ENCODE measurements at places on chromosomes 2 and 18.
A peak's percentile ranks its signal among the peaks of the same experiment; 100 is the strongest.

DNA sequence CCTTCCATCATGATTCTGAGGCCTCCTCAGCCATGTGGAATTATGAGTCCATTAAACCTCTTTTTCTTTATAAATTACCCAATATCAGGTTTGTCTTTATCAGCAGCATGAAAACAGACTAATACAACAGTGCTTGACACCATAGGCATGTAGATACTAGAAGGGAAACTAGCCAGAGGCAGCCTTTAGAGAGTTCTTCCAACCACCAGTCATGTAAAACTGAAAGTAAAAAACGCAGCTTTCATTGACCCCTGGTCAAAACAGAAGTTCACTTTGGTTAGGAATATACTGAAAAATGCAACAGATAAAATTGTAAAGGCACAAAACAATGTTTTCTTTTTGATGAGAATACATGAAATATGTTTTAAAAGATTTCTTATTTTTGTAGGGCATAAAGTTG, 122.8 kb upstream of the L3MBTL4 start:
- DNase-seq, result peak; percentile 5

DNA sequence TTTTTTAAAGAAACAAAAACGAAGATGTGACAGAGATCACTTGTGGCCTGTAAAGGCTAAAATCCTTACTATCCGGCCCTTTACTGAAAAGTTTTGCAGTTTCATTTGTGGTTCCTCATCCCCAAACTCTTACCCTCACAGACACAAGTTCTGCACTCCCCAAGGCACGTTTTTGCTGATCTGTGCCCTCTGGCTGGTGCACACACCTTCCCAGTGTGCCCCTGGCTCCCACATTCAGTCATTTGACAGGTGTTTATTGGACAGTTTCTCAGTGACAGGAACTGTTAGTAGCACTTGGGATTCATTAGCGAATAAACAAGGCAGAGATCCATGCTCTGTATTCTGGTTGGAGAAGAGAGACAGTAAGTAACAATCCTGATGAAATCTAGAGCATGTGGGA, 22.8 kb downstream of the ZAP70 start:
- DNase-seq, result no peak

- peak; percentile 94 for DNase-seq
Observed at GRCh38 chr2:120231974-120232635, 8.9 kb upstream of the TMEM185B start.

GRCh38 chr2:131104487-131105155, 515 bp upstream of the PLEKHB2 start:
- peak; percentile 92 for DNase-seq

DNA sequence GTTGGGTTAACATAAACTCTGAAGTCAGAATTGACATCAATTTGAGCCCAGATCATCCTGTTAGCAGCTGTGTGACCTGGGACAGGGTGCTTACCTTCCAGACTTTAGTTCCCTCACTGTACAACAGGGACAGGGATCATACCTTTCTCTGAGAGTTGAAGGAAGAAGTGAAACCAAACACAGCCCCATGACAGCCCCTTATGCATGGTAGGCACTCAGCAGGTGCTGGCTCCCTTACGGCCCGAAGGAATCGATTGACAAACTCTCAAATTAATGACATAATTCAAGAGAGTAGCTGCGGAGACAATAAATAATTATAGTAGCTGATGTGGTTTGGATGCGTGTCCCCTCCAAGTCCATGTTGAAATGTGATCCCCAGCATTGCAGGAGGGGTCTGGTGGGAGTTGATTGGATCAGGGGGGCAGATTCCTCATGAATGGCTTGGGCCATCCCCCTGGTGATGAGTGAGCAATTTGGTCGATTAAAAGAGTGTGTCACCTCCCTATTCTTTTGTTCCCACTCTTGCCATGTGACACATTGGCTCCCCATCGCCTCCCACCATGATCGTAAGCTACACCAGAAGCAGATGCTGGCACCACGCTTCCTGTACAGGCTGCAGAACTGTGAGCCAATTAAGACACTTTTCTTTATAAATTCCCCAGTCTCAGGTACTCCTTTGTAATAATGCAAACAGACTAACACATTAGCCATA, 72.4 kb downstream of the ODC1 start:
- DNase-seq, result peak; percentile 21

- DNase-seq, result no peak
Observed at GRCh38 chr2:43643680-43644079, 6.6 kb downstream of the PLEKHH2 start.

GRCh38 chr2:173400760-173401159, 46.1 kb downstream of the CDCA7 start:
- no peak for DNase-seq

DNA sequence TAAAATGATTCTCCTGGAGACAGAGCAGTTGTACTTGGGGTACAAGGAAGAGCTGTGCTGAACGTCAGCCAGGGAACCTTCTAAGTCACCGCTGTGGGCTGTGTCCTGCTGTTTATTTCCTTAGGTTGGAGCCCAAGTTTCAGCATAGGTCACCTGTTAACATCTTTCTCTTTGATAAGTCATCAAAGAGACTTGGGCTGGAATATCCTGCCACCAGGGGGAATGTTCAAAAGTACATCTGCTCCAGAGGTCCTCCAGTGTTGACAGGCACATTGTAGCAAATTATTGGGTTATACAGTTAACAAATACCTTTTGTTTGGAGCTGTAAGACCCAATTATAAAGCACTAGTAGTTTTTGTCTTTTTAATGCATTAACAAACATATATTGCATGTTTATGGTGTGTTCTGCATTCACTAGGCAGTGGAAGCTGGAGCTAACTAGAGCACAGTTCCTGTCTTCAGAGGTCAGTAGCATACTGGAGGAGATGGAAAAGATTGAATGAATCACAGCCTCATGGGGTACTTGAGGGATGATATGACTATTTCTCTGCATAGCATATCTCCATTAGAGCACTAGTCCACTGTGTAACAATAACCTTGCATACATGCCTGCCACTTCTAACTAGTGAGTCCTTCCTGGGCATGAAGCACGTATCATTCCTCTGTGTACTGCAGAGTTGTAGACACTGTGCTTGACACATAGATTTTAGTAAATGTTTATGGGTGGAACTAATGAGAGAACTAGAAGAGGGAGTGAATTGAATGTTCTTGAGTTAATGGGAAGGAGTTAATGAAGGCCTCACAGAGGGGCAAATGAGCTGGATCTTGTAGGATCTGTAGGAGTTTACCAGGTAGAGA, 182.1 kb downstream of the AGAP1 start:
- no peak for DNase-seq

- DNase-seq, result no peak
Observed at GRCh38 chr2:48906633-48907032, 151.1 kb upstream of the LHCGR start.

DNA sequence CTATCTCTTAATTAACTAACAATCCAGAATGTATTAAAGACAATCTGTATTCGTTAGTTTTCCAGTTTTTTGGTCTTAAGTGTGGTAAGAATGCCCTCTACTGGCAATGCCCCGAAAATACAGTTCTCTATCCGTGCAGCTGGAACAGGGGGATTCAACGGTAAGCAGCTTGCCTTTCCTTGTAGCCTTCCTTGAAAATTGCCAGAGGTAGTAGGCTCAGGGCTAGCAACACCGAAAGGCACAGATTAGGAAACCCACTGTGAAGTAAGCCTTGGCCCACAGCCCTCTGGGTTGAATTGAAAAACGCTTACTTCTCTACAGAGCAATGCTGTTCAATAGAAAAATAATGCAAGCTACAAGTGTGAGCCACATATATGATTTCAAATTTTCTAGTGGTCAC, 17.1 kb upstream of the VPS4B start:
- DNase-seq, result peak; percentile 74

GRCh38 chr2:158637357-158637756, 157.8 kb upstream of the DAPL1 start:
- DNase-seq, result no peak
